Adrenal gland (tissue), 19 donors: ENCODE measurements at places on chromosomes 6 and 20. TPM values are rescaled to one million over a fixed set of nuclear protein-coding genes. Genes with fewer than 3 reads are reported as not detected.
A peak's percentile ranks its signal among the peaks of the same experiment; 100 is the strongest.

GRCh38 chr20:32159766-32160221 is 47.7 kb downstream of the PLAGL2 start:
- no peak for DNase-seq

GRCh38 chr6:144263786-144264185 is 21.3 kb upstream of the UTRN start:
- no peak for DNase-seq

DNA sequence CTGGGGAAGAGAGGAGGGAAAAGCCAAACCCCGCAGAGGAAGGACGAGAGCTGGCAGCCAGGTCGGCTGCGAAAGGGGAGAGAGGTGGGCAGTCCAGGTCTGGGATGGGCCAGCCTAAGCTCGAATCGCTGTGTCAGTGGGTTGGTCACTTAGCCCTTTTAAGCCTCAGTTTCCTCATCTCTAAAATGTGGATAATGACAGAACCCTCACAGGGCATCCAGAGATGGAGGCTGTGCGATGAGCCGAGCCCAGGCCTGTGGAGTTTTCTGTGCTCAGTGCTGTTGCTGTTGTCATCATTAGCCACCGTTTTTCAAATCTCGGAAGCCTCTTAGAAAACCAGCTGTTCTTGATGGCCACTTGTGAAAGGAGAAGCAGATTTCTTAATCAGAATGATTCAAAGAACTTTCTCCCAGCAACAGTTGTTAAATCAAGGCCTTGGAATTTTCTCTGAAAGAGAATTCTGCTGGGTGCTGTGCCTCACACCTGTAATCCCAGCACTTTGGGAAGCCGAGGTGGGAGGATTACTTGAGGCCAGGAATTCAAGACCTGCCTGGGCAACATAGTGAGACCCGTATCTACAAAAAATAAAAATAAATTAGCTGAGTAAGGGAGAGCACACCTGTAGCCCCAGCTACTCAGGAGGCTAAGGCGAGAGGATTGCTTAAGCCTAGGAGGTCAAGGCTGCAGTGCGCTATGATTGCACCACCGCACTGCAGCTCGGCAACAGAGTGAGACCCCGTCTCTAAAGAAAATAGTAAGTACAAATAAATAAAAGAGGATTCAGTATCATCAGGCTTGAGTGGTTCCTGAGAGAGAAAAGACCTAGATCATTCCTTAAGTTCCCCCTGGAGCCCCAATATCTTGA is 46.3 kb upstream of the ENTPD6 start:
- DNase-seq: no peak

DNA sequence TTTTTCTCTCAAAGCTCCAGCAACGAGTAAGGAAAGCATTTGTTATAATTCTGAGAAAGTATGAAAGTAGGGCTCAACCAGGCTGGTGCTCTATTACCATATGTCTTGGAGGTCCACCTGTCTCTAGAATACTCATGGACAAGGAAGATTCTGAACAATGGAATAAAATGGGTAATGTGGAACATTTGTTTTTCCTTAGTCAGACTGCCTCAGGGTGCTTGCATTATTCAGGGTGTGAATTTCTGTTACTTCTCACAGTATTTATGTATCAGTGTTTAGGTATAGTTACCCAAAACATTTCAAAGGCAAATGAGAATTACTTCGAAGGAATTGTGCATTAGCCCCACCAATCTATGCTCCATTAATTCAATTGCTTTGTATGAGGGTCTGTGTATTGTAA is 586.2 kb upstream of the CITED2 start:
- no peak for DNase-seq

- DNase-seq: no peak
Measured at GRCh38 chr20:58690396-58691135, 2.0 kb upstream of the NPEPL1 start.

DNA sequence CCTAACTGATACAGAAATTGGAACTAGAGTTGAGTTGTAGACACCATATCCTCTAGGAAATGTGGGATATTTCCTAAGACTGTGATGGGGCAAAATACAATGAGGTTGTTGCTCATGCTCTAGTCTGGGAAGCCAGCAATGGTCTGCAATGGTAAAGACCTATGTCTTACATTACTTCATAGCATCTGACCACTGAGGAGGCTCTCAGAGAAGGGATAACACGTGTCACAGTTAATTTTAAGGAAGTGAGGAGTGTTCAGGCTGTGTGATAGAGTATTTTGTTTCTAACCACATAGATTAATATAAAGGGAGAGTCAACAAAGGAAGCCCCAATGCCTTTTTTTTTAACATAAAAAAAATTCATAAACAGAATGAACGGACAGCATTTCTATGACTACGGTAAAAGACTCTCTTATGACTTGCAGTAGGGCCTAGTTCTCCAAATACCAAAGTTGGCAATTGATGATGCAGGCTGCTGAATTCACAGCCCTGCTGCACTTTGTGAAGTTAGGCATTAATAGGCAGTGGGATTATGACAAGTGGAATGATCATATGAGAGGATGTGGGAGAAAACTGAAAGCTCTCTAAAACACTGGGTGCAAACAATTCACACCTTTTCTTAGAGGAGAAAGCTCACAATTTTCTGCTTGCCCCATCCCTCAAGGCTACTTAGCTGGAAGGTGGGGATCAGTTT is 13.7 kb downstream of the KCNS1 start:
- DNase-seq: no peak

DNA sequence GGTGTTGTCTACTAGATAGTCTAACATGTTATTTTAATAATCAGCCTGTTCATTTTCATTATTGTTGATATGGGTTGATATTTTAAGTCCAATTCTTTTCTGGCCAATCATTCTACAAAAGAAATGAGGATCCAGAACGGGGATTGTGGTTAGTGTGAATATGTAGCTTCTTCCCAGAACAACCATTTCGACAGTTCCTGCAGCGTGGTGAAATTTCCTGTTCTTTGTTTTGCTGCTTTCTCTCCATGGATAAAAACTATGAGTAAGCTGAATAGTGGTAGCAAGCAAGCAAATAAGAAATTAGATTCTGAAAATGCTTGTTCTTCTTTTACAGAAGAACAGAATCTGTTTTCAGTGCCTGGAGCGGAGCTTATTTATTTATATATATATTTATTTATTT is 65.5 kb upstream of the F13A1 start:
- DNase-seq: peak; percentile 31

DNA sequence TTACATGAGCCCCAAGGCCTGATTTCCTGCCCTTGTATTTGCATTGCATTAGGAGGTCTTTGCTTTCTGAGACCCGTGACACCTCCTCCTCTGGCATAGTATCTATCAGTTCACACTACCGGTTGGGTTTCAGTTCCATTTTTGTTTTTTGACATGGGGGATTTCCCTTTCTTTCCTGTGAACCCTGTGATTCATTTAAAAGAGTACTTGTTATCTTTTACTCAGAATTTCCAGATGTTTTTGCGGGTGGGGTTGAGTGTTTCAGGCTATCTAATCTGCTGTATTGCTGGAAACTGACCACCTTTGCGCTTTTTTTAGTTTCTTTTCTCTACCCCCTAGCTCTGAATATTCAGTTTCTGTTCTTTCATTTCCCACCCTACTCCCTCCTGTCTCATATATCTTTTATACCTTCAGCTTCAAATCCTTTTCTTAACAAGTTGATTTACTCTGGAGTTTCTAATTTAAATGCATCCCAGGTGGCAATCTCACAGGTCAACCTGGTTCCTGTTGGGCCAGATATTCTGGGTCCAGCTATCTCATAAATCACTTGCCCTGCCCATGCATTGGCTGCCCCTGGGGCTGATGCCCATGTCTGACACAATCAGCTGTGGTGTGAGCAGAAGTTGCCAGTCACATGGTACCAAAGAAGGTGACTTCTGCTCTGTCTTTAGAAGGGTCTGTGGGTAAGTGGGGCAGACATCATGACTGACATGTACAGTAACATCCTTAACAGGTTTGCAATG is 14.3 kb upstream of the NCOA3 start:
- DNase-seq: no peak

- DNase-seq: no peak
Measured at GRCh38 chr20:60768216-60768615, 483.8 kb upstream of the CDH4 start.

GRCh38 chr6:117501722-117502121 is 19.2 kb downstream of the DCBLD1 start:
- no peak for DNase-seq

DNA sequence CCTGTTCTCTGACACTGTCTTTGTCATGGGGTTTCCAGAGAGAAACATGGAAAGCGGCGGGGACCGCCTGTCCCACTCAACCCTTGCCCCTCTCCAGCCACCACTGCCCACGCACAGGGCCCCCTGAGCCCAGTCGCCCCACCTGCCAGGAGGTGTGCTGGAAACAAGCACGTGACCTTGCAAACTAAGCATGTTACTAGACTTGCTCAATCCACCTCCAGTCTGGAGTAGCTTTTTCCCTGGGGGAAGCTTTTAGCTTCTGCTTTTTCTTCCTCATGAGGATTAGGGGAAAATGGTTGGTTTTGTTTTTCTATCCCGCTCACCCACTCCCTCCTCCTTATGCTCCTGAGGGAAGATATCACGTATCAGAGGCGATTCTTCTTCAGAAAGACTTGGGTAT is 105.7 kb downstream of the PLEKHG1 start:
- DNase-seq: no peak

- DNase-seq: no peak
Measured at GRCh38 chr20:22696759-22697158, 112.4 kb upstream of the FOXA2 start.

- no peak for DNase-seq
Measured at GRCh38 chr6:92538275-92538674, 881.1 kb downstream of the EPHA7 start.

- no peak for DNase-seq
Measured at GRCh38 chr6:79731471-79731870, 100.3 kb downstream of the SH3BGRL2 start.

DNA sequence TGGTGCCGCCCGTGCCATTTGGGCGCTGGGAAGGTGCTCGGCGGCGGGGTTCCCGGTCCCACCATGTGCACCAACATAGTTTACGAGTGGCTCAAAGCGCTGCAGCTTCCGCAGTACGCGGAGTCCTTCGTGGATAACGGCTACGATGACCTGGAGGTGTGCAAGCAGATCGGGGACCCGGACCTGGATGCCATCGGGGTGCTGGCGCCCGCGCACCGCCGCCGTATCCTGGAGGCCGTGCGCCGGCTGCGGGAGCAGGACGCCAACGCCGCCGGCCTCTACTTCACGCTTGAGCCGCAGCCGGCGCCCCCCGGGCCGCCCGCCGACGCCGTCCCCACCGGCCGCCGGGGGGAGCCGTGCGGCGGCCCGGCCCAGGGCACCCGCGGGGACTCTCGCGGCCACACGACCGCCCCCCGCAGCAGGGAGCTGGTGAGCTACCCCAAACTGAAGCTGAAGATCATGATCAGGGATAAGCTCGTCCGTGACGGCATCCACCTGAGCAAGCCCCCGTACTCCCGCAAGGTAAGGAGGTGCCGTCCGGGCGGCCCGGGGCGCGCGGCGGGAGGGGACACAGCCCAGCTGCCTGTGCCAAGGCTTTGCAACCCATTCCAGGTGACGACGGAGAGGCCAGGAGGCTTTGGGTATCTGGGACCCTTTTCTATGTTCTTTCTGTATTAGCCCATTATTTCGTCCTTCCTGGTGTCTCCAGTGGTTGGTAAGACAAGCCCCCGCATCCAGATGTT is 547 bp downstream of the SAMD5 start:
- DNase-seq: no peak

- DNase-seq: no peak
Measured at GRCh38 chr6:155190677-155191076, 73.1 kb upstream of the CLDN20 start.

DNA sequence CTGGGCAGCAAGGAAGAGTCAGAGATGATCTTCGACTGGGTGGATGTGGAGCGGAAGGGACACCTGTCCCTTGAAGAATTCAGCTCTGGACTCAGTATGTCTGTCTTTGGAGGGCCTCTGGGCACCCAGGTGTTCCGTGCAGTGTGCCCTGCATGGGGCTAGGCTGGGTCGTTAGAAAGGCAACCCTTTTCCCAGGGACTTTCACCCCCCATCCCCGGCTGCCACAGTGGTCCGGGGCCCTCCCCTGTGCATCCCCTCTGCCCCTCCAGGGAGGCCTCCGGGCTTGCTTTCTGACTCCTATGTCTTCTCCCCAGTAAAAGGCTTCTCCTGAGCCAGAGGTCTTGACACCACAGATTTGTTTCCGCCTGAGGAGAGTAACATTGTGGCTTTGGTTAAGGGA is 16.2 kb downstream of the RAB44 start:
- no peak for DNase-seq

- no peak for DNase-seq
Measured at GRCh38 chr6:118639054-118639964, 12.1 kb downstream of the CEP85L start.

- DNase-seq: no peak
Measured at GRCh38 chr20:38573413-38573812, 7.6 kb upstream of the ADIG start.

GRCh38 chr6:108260126-108260808 is 573 bp downstream of the SNX3 start:
- peak; percentile 43 for DNase-seq

- DNase-seq: no peak
Measured at GRCh38 chr6:113065611-113066010, 718.5 kb downstream of the RFPL4B start.

GRCh38 chr6:142846883-142847287 is 98.1 kb downstream of the HIVEP2 start:
- peak; percentile 40 for DNase-seq

GRCh38 chr6:1136415-1136774 is 175.5 kb upstream of the FOXQ1 start:
- no peak for DNase-seq

DNA sequence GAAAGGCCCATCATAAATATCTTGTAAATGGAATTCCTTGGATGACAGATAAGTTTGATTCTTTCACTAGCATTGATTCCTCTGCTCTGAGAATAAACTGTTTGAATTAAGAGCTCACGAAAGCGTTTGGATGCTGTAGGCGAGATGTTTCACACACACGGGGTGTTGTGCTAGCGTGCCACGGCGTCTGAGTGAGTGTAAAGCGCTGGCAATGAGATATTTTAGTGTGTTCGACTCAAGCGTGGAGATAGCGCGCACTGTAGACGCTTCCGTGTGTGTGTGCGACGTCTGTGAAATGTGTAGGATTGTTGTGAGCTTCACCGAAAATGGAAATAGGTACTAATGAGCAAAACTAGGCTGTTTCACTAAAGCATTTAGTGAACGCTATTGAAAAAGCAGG is 29.4 kb upstream of the ADRM1 start:
- DNase-seq: no peak

DNA sequence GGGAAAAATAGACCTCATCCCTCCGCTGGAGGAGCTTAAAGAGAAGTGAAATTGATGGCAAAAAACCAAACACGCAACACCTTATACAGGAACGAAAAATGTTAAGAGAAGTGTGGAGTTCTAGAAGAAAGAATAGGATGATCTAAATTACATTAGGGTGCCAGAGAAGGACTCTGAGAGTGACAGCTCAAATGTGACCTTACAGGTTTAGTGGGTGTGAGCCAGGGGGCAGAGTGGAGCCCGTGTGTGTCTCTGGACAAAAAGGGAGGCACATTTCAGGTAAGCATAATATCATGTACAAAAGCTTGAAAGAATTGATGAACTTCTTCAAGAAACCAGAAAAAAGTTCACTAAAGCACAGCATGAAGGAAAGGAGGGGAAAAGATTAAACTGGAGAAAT is 20.8 kb downstream of the HLA-DRA start:
- DNase-seq: no peak

The CNR1 gene
- 11.3 TPM for polyA plus RNA-seq

The TNXB gene
- polyA plus RNA-seq: 506 TPM

The MUC22 gene
- polyA plus RNA-seq: not detected

The DEFB126 gene
- polyA plus RNA-seq: not detected

The SHLD1 gene
- polyA plus RNA-seq: 14.0 TPM

The SMIM13 gene
- 7.3 TPM for polyA plus RNA-seq

The MUC21 gene
- polyA plus RNA-seq: not detected

The SLC52A3 gene
- 0.88 TPM for polyA plus RNA-seq

The ITPR3 gene
- 21.6 TPM for polyA plus RNA-seq

The GGT7 gene
- polyA plus RNA-seq: 27.8 TPM

The NR2E1 gene
- polyA plus RNA-seq: 0.17 TPM
